ENCODE measurements at places on chromosomes 16 and 17.

DNA sequence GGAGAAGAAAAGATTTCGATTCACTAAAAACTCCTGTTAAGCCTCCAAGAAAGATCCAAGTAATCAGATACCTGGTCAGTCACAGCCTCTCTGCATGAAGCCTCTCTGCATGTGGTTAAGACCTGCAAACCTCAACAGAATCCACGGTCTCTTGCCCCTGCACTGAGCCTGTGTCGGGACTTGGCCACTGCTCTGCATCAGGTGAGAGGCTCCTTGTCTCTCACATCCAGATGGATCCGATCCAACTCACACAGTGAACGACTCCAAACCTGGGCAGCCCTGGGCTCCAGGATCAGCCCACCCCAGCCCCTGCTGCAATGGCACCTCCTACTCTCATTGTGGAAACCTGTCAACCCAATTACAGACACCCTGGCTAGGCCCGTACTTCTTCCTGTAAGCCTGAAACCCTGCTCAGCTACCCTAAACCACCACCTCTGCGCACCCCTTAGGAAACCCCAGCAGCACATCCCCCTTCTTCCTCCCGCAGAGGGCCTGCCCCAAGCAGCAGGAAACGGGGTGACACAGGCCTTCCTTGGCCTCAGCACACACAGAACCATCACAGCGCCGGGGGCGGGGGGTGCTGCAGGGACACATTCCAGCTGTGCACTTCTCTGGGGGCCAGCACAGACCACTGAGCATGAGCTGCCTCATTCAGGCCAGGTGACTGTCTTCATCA lies 129.5 kb downstream of the ANKRD11 start:
- no peak for DNase-seq

DNA sequence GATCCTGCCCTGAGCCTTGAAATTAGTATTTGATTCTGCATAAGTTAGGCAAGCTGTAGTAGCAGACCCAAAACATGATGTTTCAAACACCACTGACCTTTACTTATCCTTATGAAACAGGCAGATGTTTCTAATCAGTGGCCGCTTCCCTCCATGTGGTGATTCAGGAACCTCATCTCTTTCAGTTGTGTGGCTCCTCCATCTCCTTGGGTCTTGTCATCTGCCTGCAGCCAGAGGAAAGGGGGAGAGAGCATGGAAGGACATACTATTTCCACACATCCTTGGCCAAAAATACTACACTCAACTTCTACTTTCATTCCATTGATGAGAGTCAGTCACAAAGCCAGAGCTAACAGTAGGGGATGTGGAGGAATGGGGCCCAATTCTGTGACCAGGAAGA lies 41.6 kb upstream of the IRX6 start:
- no peak for DNase-seq

DNA sequence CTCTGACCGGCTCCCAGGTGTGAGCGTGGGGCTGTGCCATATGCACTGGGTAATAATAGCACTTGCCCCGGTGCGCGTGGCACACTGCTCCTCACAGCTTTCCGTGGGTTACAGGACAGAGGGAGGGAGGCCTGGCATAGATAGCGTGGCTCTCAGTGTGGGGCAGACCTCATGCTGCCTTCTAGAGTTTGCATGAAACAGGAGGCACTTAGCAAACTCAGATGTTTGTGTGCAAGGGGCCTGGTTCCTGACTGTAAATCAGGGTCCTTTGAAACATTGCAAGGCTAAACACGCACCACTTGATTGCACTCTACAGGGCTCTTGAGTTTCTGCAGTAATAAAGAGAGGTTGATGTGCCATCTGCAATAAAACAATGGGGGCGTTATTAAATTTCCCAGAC lies 101.7 kb downstream of the RPTOR start:
- no peak for DNase-seq

GRCh38 chr16:2364638-2365210 lies 24.2 kb upstream of the ABCA3 start:
- DNase-seq: no peak

DNA sequence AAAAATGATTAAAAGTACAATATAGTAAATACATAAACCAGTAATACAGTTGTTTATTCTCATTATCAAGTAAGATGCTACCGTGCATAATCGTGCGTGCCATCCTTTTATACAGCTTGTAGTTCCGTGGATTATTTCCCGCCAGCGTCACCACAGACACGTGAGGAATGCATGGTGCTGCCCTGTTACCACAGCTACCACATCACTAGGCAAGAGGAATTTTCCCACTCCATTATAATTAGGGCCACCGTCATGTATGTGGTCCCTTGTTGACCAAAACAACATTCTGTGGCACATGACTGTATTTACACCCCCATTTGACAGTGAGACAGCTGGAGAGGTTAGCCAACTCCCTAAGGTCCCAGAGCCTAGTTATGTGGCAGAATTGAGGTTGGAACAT lies 30.5 kb upstream of the LGALS9 start:
- DNase-seq: no peak

DNA sequence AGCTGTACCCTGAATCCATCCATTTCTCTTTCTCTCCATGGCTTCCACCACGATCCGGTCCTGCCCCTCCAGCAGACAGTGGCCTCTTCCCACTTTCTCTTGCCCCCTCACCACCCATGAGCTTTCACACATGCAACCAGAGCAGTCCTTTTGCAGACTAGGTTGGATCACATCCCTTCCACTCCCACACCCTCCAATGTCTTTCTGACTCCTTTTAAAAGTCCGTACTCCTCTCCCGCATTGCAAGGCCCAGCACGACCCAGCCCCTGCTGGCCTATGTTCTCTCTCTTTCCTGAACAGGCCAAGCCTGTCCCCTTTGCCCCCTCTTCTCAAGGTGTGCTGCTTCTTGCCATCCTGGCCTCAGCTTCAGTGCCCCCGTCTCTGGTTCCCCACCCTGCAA lies 22.5 kb upstream of the DNAI2 start:
- DNase-seq: no peak

GRCh38 chr17:76370261-76370993 lies 14.0 kb upstream of the SPHK1 start:
- DNase-seq: peak; percentile 81

Data from AG09319 (cell line).